Left ventricle myocardium superior (tissue), 1 donor: ENCODE measurements at places on chromosomes 1 and 21. TPM values are rescaled to one million over a fixed set of nuclear protein-coding genes. Genes with fewer than 3 reads are reported as not detected.

DNA sequence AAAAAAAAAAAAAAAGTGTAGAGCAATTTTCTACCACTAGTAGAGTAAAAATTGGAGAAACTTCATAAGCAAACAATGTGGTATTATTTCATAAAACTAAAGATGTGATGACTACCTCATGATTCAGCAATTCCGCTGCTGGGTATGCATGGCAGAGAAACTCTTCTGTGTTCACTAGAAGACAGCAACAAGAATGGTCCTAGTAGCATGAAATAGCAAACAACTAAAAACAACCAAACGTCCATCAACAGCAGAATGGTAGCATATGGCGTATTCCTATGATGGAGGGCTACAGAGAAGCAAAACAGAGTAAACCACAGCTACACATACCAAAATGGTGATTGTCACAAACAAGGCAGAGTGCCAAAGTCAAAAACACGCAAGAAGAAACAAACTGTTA, 18.9 kb downstream of the HTR1D start:
- no peak for DNase-seq

GRCh38 chr21:35779690-35780570, 280.4 kb downstream of the SETD4 start:
- DNase-seq = no peak

DNA sequence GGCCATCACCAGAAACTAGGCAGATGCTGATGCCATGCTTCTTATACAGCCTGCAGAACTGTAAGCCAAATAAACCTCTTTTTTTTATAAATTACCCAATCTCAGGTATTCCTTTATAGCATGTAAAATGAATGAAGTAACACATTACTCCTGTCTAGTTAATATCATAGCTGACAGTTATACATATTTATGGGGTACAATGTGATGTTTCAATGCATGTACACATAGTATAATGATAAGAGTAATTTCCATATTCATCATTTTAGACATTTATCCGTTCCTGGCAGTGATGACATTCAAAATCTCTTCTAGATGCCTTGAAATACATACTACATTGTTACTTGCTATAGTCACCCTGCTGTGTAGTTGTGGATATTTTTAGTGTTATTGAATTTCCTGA, 85.4 kb upstream of the SLC35F3 start:
- no peak for DNase-seq

- no peak for DNase-seq
Observed at GRCh38 chr1:76876655-76877395, 9.5 kb downstream of the ST6GALNAC5 start.

GRCh38 chr1:54559111-54559548, 11.1 kb downstream of the ACOT11 start:
- DNase-seq = peak; percentile 45

- no peak for DNase-seq
Observed at GRCh38 chr1:37448691-37449417, 25.5 kb upstream of the ZC3H12A start.

- DNase-seq = no peak
Observed at GRCh38 chr1:185080422-185080821, 35.1 kb downstream of the RNF2 start.

GRCh38 chr1:113905435-113905861, 322 bp downstream of the DCLRE1B start:
- peak; percentile 58 for DNase-seq

GRCh38 chr1:24570265-24571125, 14.6 kb downstream of the NCMAP start:
- DNase-seq = no peak

DNA sequence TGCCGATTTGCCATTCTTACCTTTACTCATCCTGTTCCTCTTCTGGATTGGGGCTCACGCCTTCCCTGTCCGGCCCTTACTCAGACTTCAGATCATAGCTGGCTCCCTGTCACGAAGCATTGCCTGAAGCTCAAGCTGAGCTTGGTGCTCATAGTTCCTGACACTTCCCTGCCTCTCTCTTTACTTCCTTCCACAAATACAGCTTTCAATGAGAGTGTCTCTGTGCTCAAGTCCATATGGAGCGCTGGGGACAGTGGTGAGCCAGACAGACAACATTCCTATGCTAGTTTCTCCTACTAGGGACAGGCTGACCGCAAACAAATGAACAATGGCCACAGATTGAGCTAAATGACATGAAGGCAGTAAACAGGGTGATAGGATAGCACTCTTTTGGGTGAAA, 38.1 kb downstream of the HHAT start:
- no peak for DNase-seq

GRCh38 chr1:84959294-84959693, 37.6 kb downstream of the MCOLN2 start:
- no peak for DNase-seq

- no peak for DNase-seq
Observed at GRCh38 chr1:158830904-158831507, at the start of gene MNDA. MNDA (plus strand) TSS chr1:158831351; CDS start chr1:158842154, 10,803 bp downstream.

DNA sequence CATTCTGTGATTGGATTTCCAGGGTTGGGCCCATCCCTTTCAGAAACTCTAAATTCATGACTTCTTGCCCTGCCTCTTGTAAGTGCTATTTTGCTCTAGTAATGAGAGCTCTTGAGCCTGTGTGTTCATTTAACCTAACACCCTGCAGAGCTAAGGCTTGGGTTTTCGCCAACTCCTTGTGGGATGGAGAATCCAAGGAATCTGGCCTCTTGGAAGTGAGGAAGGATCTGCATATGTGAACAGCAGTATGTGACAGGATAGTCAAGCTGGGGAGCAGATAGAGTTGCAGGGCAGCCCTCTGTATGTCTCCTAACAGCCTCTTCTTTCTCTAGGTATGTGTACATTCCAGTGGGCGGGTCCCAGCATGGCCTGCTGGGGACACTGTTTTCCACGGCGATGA, 258.9 kb downstream of the HHAT start:
- DNase-seq = no peak

GRCh38 chr1:98706173-98706843, 44.8 kb downstream of the SNX7 start:
- DNase-seq = no peak

ESPN gene
- total RNA-seq = 0.77 TPM

ZBTB37 gene
- 7.9 TPM for total RNA-seq

KRTAP21-3 gene
- total RNA-seq = not detected

TTC24 gene
- total RNA-seq = not detected

SAMD11 gene
- 2.1 TPM for total RNA-seq

DDR2 gene
- 26.1 TPM for total RNA-seq

MAP10 gene
- total RNA-seq = 2.6 TPM
